CD4-positive, alpha-beta T cell treated with Interleukin-15 for 1 hour (primary cell): ENCODE measurements at places on chromosomes 5 and 9.

DNA sequence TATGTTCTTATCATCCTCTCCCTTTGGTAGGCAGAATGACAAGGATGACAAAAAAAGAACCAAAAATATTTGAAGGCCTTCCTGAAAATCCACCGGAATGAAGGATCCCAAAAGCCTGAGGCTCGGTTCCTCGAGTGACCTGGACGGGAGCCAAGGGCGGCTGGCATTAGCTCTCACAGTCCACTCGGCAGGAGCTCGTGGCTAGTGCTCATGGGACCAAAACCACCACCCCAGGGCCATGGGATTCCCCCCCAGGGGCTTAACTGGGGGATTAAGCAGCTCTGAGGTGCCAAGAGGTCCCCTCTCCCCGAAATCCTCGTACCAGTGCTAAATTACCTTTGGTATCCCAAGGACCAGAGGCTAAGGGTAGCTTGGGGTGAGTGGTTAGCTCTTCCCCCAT lies 586 bp upstream of the PDZD2 start:
- DNase-seq, result no peak

- no peak for DNase-seq
Measured at GRCh38 chr5:136035837-136036236, 7.0 kb downstream of the TGFBI start.

GRCh38 chr5:89930591-89931392 lies 478.8 kb downstream of the CETN3 start:
- no peak for DNase-seq

- peak; percentile 43 for DNase-seq
Measured at GRCh38 chr5:41856644-41857491, 13.4 kb downstream of the OXCT1 start.

DNA sequence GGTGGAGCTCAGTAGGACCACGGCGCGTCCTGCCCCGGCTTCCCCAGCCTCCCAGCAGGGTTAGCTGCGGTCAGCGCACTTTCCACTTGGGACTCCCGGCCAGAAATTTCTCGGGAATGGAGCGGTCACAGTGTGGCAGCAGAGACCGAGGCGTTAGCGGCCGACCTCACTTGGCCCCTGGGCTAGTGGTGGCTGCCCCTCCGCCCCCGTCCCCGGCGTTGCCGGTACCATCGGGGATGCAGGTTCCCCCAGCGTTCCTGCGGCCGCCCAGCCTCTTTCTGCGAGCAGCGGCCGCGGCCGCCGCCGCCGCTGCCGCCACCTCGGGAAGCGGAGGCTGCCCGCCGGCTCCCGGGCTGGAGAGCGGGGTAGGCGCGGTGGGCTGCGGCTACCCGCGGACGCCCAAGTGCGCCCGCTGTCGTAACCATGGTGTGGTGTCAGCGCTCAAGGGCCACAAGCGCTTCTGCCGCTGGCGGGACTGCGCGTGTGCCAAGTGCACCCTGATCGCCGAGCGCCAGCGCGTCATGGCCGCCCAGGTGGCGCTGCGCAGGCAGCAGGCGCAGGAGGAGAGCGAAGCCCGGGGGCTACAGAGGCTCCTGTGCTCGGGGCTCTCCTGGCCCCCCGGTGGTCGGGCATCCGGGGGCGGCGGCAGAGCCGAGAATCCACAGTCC lies 460 bp downstream of the DMRTA1 start:
- DNase-seq, result no peak

DNA sequence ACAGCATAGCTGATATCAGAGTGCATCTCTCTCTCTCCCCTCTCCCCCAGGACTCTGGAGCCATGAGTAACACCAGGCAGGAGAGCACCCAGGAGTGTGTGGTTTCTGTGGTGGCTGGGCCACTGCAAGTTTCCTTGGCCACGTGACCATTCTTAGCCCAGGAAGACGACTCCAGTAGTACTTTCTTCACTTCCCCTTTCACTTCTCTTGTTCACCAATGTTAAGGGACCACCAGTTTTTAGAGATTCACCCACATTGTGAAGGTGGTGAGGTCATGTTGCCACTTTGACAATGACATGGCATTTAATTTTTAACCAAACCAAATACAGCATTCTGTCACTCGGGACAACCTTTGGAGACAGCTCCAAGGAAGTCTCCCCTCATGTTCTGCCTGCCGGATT lies 17.9 kb upstream of the DAPK1 start:
- peak; percentile 76 for DNase-seq

GRCh38 chr5:6783787-6784186 lies 70.6 kb downstream of the TENT4A start:
- DNase-seq, result no peak

- no peak for DNase-seq
Measured at GRCh38 chr5:104170926-104171325, 608.3 kb upstream of the NUDT12 start.

GRCh38 chr9:34375901-34376595 lies 650 bp downstream of the MYORG start:
- peak; percentile 64 for DNase-seq

- DNase-seq, result no peak
Measured at GRCh38 chr5:149493316-149493715, 57.9 kb downstream of the CSNK1A1 start.

- no peak for DNase-seq
Measured at GRCh38 chr9:109252291-109252690, 68.6 kb downstream of the EPB41L4B start.

GRCh38 chr5:169049712-169050111 lies 251.2 kb downstream of the SLIT3 start:
- no peak for DNase-seq

GRCh38 chr9:105836936-105837660 lies 142.8 kb downstream of the TMEM38B start:
- no peak for DNase-seq

DNA sequence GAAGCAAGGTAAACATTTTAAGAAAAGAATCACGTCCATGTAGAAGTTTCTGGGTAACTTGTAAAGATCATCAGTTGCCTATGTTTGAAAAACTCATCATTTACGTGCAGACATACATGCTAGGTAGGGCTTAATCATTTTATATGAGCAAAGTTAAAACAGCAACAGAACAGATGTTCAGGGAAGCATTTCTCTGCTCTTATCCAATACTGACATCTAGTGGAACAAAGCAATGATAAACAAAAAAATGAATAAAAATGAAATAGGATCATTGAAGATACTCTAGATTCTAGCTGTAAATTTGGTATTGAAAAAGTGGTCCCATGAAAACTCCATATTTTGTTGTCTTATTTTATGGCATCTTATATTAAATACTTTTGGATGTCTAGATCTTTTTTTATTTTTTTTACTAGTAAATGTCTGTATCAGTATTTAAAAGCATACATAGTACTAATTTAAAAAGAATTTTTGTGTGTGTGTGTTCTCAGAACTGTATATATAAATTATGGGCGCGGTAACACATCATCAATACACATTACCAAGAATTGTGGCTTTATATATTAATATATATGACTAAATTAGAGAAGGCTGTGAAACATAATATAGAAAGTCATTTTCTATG lies 1050.2 kb downstream of the CDH12 start:
- DNase-seq, result no peak

- DNase-seq, result no peak
Measured at GRCh38 chr9:13939134-13939533, 374.8 kb downstream of the NFIB start.

DNA sequence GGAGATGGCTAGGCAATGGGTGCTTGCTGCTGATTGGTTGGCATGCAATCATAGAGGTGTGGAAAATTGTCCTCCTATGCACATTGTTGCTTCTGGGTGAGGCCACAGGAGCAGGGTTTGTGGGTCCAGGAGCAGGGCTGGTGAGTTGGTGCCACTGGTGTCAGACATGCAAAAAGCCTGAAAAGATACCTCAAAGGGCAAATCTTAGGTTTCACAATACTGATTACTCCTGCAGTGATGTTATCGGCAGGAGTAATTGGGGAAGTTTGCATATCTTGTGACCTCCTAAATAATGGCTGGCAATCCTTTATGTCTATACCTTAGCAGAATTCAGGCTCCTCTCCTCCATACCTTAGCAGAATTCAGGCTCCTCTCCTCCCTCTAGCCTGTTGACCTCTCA lies 25.2 kb downstream of the SLC25A48 start:
- no peak for DNase-seq

GRCh38 chr5:81537905-81538547 lies 144.1 kb upstream of the ACOT12 start:
- no peak for DNase-seq

GRCh38 chr5:80409367-80409966 lies 1.6 kb downstream of the ZFYVE16 start:
- no peak for DNase-seq

DNA sequence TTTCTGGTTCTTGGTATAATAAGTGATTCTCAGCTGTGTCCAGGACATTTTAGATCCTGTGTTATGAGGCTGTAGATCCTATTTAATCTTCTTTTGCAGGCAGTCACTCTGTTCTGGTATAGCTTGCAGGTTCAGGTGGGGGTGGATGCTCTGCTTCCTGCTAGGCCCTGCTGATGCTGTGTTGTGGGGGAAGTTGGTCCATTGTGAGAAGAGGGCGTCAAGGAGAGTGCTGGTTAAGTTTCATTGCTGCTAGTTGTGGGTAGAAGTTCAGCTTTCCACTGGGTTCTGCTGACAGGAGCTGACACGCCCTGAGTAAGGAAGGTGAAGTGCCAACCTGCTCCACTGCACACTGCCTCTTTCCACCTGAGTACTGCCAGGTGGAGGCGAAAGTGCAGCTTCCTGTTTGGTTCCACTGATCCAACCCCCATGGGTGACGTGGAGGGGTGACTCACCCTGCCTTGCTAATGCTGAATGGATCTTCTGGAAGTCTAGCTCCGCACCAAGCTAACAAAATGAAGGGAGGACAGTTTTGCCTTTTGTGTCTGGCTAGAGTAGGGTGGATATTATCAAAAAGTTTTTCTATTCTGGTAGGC lies 16.3 kb downstream of the NMRK1 start:
- DNase-seq, result peak; percentile 31

GRCh38 chr5:58898006-58898405 lies 315.1 kb downstream of the RAB3C start:
- DNase-seq, result no peak

DNA sequence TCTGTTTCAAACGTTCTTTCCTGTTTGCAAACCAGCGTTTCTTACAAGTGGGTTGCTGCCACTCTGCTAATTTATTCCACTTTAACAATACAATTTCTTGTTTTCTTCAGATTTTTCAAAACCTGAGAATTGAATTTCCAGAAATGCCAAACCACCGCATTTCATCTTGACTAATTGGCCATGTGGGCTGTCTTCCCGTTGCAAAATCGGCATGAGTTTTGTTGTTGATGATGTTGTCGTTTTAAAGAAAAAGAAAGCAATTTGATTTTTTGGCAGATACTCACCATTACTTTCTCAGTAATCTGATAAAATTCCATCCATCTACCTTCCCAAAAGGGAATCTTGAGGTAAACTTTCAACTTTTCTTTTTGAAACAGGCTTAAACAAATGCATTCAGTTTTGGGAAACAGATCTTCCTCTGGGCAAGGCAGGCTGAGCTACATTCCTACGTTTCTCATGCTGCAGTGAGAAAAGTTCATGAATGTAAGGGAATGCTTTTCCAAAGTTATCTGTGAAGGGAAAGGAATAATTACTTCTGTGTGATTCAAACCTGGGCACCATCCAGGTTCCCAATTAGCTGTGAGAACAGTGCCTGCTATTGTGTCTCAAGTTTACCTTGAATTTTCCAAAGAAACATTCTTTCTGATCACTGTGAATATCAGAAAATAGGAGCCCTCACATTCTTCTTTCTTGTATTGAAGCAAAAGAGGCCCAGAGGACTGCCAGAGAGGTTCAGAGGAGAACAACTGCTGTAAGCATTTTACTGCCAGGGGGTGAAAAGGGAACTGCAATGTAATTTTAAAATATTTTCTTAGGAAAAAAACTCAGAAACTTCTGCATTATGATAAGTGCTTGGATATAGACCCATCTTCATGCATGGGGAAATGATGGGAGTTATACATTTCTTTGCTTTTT lies 100.7 kb upstream of the TUT7 start:
- DNase-seq, result no peak

- no peak for DNase-seq
Measured at GRCh38 chr5:137273511-137273910, 225.6 kb downstream of the SPOCK1 start.

- DNase-seq, result no peak
Measured at GRCh38 chr9:14296495-14297113, 17.3 kb downstream of the NFIB start.

DNA sequence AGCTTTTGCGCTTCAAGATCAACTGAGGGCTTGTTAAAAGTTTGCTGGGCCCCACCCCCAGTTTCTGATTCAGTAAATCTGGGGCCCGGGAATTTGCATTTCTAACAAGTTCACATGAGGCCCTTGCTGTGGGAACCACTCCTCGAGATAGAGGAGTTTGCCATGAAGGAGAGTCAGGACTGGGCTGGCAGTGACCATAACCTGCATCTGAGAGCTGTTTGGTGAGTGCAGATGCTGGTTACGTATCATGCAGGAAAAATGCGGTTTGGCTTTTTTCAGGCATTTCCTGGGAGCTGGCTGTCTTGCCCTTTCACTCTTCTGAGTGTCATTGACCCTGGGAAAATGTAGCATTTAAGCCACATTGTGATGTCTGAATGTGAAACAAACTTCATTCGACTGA lies 9.4 kb upstream of the ANGPTL2 start:
- DNase-seq, result no peak

DNA sequence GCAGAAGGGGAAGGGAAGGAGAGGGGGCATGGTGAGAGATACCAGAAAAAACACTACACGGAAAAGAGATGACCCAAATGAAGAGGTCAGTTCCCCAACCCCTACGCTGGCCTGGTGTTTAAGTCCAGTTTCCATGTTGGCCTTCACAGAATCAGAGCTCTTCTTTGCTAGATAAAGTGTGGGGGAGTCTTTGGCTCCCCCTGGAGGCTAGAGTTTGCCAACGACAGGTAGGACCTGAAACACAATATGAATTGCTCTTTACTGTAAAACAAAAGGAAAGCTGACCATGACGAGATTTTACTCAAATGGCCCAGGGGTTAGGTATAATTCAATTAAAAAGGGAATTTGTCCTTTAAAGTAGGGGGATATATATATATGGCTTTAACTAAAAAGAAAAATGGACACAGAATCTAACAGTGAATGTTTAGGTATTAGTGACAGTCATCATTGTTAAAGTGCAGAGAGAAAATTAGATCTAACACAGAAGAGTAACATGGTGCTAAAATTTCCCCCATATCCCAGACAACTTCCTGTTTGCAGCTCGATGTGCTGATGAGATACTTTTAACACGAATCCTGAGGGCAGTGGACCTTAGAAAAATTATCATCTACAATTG lies 92.0 kb downstream of the SV2C start:
- peak; percentile 41 for DNase-seq

DNA sequence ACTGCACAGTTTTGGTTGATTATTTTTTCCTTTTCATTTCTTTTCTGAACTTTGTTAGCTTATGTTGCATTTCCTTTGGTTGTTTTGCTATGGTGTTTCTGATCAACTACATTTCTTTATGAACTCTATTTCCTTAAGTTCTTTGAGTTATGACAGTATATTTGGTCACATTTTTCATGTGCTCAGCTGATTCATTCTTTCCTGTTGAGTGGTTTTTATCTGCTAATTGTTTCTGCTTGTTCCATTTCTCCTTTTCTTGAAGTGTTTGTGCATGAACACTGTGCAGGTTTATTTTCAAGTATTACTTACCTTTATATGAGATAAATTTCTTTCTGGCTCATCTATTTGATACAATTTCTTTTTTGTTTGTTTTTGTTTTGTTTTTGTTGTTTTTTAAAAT lies 50.9 kb upstream of the MACIR start:
- no peak for DNase-seq

- DNase-seq, result no peak
Measured at GRCh38 chr5:61328791-61329549, 3.1 kb upstream of the ZSWIM6 start.
